ENCODE measurements at places on chromosomes 16 and 17.

- no peak for DNase-seq
These were observed 109.8 kb downstream of the CDK5R1 start for GRCh38 chr17:32596628-32597027.

DNA sequence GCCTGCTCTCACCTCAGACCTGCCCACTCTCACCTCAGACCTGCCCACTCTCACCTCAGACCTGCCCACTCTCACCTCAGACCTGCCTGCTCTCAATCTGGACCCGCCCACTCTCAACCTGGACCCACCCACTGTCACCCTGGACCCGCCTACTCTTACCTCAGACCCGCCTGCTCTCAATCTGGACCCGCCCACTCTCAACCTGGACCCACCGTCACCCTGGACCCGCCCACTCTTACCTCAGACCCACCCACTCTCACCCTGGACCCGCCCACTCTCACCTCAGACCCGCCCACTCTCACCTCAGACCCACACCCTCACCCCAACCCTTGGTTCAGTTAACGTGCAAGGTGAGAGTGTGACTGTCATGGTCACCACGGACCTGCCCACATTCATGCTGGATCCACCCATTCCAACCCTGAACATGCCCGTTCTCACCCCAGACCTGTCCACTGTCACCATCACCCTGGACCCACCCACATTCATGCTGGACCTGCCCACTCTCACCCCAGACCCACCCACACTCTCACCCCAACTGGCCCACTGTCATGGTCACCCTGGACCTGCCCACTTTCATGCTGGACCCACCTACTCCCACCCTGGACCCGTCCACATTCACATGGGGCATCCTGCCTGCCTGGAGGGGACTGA is 31.2 kb upstream of the ENPP7 start:
- DNase-seq = no peak

DNA sequence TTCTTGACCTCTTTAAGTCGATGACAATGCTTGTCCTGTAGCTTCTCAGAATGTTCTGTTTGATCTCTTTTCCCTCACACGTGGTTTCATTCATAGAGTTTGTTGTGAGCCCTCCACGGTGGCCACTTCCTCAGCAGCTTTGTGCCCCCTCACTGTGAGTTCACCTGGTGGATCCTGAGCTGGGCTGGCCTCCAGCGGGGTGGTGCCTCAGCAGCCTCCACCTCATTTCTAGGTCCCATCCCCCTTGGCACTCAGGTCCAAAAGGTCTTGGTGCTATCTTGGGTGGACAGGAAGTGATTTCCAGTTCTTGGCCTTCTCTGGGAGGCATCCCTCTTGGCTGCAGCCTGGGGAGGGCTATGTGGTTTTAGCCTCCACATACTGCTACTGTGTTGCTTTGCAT is 203.2 kb upstream of the WSCD1 start:
- DNase-seq = no peak

DNA sequence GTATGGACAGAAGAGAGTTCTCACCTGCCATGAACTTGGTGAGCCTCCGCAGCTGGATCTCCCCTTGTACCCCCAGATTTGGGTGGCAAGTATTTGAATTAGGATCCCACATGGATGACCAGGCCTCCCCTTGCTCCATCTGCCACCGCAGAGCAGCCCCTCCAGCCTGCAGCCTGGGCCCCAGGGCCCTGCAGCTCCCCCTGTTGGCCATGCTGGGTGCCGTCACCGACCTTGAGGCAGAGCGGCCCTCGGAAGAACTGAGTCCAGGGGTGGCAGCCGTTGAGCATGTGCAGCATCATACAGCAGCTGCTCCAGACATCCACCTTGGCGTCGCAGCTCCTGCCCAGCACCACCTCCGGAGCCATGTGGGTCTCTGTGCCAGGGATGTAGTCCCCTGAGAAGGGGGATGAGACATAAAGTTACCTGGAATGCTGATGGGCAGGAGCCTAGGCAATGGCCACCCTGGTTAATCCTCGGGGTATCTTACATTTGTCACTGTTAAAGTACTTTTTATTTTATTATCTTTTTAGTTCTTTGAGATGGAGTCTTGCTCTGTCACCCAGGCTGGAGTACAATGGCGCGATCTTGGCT is 9.0 kb upstream of the SPATA32 start:
- DNase-seq = peak; percentile 19

DNA sequence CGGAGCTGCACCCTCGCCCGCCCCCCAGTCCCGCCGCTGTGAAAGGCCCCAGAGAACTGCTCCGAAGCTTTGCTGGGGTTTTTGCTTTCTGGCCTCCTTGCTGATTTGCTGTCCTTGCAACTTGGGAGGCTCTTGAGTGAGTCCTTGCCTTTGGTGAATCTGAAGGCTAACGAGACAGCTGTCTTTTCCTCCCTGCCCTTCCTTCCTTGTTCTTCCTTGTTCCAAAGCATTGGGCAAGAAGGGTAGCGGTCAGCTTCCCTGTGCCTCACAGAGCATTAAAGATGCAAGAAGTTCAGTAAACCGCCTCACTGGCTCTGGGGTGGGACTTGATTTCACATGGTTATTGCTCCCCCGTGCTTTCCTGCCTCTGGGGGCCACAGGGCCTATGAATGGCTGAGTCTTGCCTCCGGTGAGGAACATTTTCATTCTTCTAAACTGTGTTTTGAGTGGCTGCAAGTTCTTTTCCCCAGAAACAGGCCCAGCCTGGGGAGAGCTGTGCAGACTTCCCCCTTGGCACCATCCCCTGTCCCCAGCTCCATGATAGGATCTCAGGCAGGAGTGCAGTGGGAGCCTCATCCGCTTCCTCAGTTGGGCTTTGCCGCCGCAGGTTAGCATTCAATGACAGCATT is 1.4 kb downstream of the YPEL2 start:
- DNase-seq = no peak

DNA sequence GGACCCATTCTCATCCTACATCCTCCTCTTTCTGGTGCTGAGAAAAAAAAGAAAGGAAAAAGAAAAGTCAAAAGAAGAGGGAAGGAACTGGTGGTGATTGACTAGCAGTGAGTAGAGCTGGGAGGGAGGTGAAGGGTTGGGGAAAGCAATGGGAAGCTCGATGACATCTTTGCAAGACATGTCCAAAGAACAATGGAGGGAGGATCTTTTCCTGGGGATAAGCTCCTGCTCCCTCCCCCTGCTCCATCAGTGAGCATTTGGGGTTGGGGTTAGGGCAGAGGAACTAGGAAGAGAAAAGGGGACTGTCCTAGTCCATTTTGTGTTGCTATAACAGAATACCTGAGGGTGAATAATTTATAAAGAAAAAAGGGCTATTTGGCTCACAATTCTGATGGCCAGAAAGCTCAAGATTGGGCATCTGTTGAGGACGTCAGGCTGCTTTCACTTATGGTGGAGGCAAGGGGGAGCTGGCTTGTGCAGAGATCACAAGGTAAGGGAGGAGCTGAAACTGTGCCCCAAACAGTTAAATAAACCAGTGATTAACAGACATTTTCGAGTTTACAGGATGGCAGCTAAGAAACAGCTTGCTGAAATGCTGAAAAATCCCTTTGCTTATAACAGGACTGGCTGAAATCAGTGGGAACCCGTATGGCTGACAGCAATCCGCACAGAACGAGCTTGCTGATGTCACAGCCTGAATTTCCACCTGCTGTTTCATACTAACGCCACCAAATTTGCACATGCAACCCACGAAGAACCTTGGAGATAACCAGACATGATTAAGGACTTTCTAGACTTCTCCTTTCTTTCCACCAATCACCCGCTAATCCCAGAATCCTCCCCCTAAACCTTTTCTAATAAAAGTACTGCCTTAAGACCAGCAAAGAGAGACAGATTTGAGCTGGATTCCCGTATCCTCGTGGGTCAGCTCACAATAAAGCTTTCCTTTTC is 1.6 kb upstream of the ODF4 start:
- no peak for DNase-seq

DNA sequence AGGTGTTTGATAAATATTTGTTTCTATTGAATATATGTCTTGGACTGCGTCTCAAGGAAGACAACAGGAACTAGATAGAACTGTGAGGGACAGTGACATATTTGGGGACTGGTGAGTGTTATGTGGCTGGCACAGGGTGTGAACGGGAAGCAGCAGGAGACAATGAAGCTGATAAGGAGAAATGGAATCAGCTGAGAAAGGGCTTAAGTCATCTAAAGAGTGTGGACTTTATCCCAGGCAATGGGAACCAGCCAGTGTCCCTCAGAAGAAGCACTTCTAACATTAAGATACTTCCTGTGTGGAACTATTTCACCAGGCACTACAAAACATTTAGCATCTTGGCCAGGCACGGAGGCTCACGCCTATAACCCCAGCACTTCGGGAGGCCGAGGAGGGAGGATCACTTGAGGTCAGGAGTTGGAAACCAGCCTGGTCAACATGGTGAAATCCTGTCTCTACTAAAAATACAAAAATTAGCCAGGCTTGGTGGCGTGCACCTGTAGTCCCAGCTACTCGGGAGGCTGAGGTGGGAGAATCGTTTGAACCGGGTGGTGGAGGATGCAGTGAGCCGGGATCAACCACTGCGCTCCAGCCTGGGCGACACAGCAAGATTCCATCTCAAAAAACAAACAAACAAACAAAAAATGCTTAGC is 41.2 kb downstream of the ARHGAP17 start:
- no peak for DNase-seq

DNA sequence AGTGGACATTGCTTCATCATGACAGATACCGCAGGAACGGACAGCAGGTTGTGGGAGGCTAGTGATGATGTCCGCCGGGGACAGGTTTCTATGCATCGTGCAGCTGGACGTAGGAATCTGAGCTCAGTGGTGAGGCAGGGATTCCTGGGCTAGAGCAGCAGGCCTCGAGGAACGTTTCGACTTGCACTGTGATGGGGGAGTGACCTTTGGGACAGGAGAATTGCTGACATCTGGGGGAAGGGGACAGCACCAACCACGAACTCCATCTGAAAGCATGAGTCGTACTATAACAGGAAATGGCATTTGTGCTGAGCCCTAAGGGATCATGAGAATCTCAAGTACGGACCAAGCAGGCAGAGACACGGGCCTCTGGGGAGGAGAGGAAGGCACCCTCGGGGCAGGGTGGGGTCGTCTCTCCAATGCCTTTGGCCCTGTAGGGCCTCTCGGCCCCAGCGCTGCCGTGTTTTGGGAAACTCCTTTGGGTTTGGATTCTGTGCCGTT is 65.8 kb upstream of the ENDOV start:
- DNase-seq = no peak

- DNase-seq = no peak
These were observed 86.7 kb downstream of the CLEC16A start for GRCh38 chr16:11030990-11031510.

DNA sequence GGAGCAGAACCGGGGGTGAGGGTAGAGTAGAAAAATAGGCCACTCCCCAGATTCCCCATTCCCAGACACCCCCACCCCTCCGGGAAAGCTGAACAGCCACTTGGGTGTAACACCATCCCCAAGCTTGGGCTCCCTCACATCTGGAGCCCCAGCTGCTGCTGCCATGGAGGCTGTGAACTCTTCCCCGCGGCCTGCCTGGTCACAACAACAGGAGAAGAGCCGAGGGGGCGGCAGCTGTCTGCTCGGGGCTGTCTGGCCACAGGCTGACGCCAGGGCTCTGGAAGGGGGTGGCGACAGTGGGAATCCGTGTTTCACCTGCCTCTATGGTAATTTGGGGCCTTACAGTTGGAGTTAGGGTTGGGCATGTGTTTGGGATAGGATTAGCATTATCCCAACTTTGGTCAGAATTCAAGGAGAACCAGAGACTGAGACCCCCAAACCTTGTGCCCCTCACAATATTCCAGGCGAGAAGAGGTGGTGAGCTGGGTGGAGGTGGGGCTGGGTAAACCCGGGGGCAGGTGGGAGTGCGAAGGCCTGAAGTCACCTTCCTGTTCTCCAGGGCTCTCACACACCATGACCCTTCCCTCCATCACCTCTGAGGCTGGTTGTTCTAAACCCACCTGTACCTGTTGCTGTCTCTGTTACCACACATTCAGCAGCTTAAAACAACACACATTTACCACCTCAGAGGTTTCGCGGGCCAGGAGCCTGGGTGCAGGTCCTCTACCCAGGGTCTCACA is 29.7 kb upstream of the NXPH3 start:
- no peak for DNase-seq

DNA sequence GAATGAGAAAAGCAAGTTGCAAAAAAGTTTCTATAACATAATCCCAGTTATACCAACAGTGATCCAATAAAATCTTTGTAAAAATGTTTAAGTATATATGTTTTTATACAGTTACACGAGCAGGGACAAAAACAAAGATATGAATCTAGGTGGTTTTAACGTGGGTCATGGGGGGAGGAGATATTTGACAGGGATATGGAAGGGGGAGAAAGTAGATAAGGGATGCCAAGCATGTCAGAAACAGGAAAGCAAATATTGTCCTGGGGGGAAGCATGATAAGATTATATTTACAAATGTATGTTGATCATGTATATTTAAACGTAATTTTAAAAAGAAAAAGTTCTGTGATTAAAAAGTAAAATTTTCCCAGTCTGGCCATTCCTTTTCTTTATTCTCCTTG is 43.1 kb downstream of the TNRC6C start:
- DNase-seq = no peak

GRCh38 chr17:28173801-28174200 is 131.3 kb downstream of the NLK start:
- DNase-seq = no peak

DNA sequence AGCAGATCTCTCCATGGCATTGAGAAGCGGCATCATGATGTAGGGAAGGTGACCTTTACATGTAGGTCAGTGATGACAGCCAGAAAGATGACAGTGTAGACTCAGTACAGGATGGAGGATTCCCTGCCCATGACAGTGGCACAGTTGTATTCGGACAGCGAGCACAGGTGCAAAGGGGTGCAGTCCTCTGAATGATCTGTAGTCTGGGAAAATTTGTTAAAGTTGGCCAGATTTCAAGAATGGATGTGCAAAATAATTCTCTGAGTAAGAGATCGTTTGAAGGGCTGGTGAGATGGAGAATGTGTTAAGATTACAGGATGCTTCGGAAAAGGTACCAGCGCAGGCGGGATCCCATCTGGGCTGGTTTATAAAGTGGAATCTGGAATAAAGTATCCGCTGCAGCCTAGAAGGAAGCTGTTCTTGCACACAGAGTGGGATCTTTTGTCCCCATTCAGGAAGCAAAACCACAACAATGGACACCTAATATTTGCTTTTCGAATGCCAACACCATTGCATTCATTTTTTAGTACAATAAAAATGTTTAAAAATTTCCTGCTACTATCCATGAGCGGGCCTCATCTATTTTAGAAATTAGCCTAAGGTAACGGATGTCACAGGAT is 101.2 kb downstream of the RPTOR start:
- no peak for DNase-seq

DNA sequence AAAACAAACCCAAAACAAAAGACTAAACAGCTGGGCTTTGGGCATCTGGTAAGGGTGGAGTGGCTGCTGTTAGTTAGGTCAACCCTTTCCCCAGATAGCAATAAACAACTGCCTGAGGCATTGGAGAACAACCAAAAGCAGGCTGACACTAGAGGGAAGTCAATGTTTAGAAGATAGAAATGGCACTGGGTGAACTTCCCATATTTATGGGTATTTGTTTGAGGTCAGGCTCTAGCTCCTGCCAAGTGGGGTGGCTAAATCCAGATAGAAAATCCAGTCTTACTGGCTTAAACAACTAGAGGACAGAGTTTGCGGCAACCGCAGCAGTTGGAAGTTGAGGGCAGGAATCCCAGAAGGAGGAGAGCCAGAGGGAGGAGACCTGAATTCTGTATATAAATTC is 79.4 kb downstream of the SDK2 start:
- no peak for DNase-seq
